ENCODE measurements at places on chromosomes 12 and 14. TPM values are rescaled to one million over a fixed set of nuclear protein-coding genes. Genes with fewer than 3 reads are reported as not detected.

DNA sequence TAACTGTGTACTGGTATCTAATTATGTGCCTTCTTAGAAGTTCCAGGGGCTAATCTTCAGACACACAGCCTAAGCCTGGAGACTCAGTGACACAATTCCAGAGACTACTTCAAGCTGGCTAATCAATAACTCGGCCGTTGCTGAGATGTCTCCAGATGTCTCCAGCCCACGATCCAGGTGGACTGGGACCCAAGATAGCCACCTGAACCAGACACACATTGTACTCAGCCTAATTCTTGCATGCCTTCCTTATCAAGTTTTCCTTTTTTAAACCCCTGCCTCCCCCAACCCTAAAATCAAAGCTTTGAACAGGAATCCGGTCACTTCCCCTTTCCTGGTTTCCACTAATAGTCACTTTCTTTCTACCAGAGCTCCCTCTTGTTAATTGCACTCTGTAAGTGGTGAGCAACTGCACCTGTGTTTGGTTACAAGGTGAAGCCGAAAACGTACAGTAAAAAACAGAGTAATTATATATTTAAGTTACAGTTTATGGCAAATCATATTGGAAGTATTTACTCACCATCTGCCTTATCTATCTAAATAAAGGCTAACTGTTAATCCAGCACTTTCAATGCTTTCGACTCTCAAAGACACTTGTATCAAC, 39.8 kb upstream of the PTGDR start:
- DNase-seq, result no peak

GRCh38 chr12:25269701-25270100, 19.0 kb upstream of the KRAS start:
- DNase-seq, result no peak

GRCh38 chr14:105315941-105316576, 1.5 kb downstream of the PACS2 start:
- no peak for DNase-seq

DNA sequence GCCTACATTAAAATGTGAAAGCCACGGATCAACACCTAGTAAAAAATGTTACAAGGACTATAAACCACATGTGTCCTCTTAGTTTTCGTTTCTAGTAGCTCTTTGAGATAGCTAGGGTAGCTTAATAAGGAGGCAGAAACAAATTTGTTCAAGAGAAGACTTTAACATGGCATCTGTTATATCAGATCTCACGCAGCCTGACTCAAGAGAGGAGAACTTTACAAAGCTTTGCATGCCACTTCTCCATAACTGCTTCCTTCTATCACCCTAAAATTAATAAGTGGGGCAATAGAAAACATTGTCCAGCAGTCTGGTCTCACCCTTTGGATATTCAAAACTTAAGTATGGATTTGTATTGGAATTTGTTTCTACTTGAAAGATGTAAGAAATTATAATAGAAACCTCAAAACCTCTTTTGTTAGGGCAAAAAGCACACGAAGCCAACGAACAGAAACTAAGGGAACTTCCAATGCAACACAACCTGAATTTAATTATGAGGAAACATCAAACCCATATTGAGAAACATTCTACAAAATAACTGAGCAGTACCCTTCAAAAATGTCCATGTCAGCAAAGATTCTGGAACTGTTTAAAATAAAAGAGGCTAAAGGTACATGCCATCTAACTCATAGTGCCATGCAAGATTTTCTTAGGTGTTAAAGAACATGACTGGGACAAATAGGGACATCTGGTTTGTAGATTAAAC, 194.8 kb downstream of the LRIG3 start:
- DNase-seq, result no peak

The KRT6C gene
- total RNA-seq, result not detected

The FIGNL2 gene
- not detected for total RNA-seq
